ENCODE measurements at places on chromosomes 7 and 10. TPM values are rescaled to one million over a fixed set of nuclear protein-coding genes. Genes with fewer than 3 reads are reported as not detected.

Gene TBC1D12
- 6.4 TPM for polyA plus RNA-seq

Gene ZNF736
- 12.3 TPM for polyA plus RNA-seq

Gene PTN
- 1.1 TPM for polyA plus RNA-seq

DNA sequence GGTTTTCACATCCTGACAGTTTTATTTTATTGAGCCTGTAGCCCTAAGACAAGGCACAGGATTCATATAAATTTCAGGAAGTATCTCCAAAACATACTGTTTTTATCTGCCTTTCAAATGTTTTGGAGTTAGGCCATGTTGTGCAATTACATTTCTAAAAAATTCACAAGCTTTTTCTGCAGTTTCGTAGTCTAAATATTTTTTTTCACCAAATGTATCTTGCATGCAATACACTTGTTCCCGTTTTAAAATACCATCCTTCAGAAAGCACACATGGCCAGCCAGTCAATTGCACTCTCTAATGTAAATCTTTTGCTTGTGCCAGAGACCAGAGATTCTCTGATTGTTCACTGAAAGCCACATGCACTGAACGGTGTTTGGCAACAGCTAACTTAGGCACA lies 161.5 kb upstream of the PRKCQ start:
- DNase-seq, result no peak

- peak; percentile 65 for DNase-seq
Observed at GRCh38 chr7:38796626-38797501, 112.1 kb downstream of the VPS41 start.

- no peak for DNase-seq
Observed at GRCh38 chr10:75408509-75408875, 6.9 kb upstream of the ZNF503 start.

GRCh38 chr10:600876-601659 lies 88.4 kb downstream of the DIP2C start:
- no peak for DNase-seq

GRCh38 chr7:26853788-26854393 lies 10.5 kb downstream of the SKAP2 start:
- DNase-seq, result peak; percentile 45

DNA sequence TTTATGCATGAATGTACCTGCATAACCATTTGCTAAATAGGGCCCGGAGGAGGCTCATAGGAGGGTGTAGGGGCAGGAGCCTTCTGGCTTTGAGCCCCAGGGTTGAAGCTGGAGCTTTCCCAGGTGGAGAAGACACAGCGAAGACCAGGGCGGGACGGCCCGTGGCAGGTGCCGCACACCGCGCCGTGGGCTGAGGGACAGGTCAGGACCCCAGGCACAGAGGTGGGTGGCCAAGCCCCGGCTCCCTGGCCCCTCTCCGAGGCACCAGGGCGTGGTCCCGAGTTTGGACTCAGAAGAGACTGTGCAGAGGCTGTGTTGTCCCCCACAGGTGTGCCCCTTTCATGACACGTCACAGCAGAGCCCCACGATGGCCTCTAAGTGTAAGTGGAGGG lies 56.5 kb downstream of the PWWP2B start:
- no peak for DNase-seq

Data from small intestine (tissue), 16 donors.